Dorsolateral prefrontal cortex (tissue), 122 donors: ENCODE measurements at places on chromosomes 3 and 15.

- no peak for DNase-seq
Measured at GRCh38 chr15:85284497-85284896, 95.9 kb upstream of the AKAP13 start.

DNA sequence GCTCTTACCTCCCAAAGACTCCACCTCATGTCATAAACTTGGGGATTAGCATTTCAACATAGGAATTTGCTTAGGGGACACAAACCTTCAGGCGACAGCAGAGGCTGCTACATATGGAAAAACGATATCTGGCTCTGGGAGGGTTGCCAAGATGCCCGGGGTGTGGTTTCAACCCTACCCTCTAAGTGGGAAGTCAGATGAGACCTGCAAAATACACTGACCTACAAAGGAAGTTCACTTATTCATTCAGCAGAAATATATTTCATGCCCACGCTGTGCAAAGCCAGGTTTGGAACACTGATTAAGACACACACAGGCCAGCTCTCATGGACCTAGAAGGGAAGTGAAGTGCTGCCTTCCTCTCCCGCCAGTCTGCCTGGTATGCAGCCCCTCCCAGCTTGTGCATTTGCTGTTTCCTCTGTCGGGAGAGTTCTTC is 239.3 kb downstream of the FEZF2 start:
- no peak for DNase-seq

DNA sequence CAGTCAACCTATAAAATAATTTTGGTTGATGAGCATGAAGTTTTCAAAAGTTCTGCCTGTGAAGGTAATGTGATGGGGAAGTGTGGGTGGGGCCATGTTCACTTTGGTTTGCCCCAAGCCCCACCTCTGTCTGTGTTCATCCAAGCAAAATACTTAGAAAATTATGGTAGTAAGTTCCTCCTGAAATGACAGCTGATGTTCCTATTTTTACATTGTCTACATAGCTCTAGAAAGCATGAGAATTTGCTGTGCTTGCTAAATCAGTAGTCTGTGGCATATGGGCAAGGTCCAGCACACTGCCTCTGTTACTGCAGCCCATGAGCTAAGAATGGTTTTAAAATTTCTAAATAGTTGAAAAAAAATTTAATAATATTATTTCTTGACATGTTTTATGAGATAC is 21.9 kb upstream of the CP start:
- DNase-seq, result no peak

- no peak for DNase-seq
Measured at GRCh38 chr15:97791824-97792792, 168.4 kb upstream of the ARRDC4 start.

DNA sequence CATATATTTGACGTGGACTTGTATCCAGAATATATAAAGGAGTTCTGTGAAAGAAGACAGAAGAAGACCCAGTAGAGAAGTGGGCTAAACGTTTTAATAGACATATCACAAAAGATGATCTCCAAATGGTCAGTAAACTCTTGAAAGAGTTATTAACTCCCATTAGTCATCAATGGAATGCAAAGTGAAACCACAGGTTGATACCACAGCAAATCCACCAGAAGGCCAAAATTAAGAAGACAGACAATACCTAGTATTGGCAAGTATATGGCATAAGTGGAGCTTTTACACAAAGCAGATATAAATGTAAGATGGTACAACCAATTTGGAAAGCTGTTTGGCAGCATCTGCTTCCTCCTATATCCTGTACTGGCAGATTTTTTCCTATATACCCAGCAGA is 6.0 kb downstream of the SPATA16 start:
- no peak for DNase-seq

GRCh38 chr15:73560501-73561117 is 72.6 kb downstream of the NPTN start:
- DNase-seq, result no peak

DNA sequence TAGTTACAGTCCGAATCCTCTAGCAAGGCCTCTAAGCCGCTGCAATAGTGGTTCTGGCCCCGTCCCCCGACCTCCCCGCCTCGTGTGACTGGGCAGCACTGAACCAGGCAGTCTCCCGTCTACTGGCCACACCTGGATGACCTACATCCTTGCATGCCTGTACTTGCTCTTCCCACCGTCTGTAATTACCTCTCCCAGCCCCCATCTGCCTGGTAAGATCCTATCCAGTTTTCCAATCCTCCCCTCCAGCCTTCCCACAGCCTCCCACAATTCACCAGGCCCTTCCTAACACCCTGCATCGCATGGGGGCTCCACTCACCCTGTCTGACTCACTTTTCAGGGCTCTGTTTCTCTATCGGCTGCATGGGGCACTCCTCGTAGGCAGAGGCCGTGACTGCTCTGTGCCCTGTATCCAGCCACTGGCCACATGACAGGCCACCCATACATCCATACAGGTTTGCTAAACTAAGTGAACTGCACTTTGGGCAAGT is 32.8 kb downstream of the XXYLT1 start:
- no peak for DNase-seq

GRCh38 chr3:113717818-113718217 is 21.4 kb upstream of the USF3 start:
- DNase-seq, result no peak

GRCh38 chr3:145286937-145287336 is 874.0 kb downstream of the PLOD2 start:
- no peak for DNase-seq

GRCh38 chr15:32641517-32642059 is at the start of gene SCG5:
Gene SCG5, plus strand, starts transcription at chr15:32641710. Its CDS starts 1,883 bp downstream, at chr15:32643593.
- peak; percentile 82 for DNase-seq

GRCh38 chr3:19331931-19332330 is 183.6 kb downstream of the KCNH8 start:
- no peak for DNase-seq

GRCh38 chr3:195268576-195269309 is 2.2 kb downstream of the XXYLT1 start:
- DNase-seq, result no peak

- no peak for DNase-seq
Measured at GRCh38 chr3:115148142-115148790, 1.2 kb upstream of the ZBTB20 start.

GRCh38 chr3:53997476-53997875 is 105.8 kb upstream of the SELENOK start:
- no peak for DNase-seq

DNA sequence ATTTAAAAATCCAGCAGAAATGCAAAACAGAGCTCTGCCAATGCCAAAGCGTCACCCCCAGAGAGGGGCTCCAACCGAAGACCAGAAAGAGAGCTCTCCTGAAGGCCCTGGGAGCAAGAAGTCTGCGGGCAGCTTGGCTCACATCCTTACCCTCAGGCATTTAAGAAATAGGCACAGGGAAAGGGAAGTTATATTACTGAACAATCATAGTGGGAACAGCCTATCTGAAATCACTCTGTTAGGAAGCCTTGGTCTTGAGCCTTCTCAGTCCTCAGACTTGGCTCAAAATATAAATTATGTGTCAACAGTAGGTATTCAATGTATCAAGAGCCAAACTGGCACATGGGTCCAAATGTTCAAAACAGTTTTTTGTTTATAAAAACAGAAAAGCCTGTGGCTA is 10.3 kb upstream of the PPARG start:
- no peak for DNase-seq

GRCh38 chr3:111238885-111239284 is 167.3 kb downstream of the NECTIN3 start:
- DNase-seq, result no peak

GRCh38 chr3:178706411-178706810 is 170.2 kb downstream of the KCNMB2 start:
- no peak for DNase-seq

GRCh38 chr3:380801-381200 is 184.2 kb downstream of the CHL1 start:
- DNase-seq, result no peak

GRCh38 chr3:30632065-30632464 is 25.7 kb downstream of the TGFBR2 start:
- no peak for DNase-seq

DNA sequence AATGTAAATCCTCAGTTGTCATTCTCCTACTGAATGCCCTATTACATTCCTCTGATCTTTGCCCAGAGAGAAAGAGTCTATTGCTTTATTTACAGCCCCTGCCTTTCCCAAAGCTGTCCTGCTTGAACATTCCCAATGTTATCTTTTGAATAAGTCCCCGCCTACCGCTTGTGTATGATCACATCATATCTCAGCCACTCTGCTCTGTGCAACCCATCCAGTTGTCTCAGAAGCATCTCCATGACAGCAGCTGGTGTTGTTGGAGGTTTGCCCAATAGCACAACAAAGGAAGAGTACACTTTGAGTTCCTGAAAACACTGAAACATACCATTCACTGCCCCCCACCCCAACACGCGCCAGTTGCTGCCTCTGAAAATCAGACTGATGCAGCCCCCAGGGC is 22.0 kb upstream of the FAM3D start:
- no peak for DNase-seq

DNA sequence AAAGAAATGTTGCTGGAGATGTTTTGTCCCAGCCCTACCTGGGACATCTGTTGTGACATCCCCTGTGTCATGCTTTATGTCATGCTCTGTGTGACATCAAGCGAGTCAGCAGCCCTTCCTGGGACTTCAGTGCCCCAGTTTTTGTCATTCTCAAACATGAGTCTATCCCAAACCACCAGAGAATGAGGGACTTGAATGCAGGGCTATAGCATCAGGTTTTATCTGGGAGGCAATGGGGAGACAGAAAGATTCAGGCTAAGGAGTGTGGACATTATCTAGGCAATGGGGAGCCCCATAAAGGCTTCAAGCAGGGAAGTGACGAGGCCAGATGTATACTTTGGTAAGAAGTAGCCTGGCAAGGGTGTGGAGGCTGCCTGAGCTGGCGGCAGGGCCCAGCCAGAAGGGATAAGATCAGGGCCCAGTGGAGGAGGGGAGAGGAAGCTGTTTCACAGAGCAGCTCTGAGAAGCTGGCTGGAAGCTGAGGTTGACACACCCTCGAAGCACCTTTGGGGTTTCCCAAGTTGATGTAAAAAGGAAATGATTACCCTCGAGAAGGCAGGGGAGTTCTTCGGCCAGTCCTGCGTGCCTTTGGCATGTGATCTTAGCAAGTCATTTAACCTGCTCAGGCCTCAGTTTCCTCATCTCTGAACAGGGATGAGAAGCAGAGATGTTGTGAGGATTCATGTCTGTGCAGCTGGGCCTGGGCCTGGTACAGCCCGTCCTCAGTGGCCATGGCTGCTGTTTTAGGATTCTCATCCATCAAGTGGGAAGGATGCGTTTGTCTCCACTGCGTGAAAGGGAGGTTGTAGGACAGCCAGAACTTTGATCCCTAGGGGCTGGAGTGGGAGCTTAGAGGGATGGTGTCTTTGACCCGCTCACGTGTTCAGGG is 34.3 kb downstream of the IRAK2 start:
- DNase-seq, result no peak

DNA sequence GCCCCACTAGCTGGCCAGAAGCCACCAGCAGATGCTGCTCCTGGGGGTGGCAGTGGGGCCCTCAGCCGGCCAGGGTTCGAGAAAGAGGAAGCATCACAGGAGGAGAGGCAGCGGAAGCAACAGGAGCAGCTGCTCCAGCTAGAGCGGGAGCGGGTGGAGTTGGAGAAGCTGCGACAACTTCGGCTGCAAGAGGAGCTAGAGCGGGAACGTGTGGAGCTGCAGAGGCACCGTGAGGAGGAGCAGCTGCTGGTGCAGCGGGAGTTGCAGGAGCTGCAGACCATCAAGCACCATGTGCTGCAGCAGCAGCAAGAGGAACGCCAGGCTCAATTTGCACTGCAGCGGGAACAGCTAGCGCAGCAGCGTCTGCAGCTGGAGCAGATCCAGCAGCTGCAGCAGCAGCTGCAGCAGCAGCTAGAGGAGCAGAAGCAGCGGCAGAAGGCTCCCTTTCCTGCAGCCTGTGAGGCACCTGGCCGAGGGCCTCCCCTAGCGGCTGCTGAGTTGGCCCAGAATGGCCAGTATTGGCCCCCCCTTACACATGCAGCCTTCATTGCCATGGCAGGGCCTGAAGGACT is 17.5 kb upstream of the APEH start:
- DNase-seq, result no peak

GRCh38 chr3:36991923-36992805 is 767 bp downstream of the EPM2AIP1 start:
- no peak for DNase-seq

DNA sequence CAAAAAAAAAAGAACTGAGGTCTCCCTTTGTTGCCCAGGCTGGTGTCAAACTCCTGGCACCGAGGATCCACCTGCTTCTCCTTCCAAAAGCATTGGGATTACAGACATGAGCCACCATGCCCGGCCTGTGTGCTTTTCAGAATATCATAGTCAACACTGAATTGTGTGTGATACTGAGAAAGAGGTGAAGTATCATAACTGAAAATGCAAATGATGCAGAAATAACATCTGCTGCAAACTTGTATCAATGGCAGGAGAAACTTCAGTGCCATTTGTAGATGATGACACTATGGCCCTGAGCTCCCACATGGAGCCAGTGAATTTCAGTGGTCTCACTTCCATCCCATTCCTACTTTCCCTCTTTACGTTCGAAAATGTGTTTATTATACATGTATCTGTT is 21.9 kb downstream of the IL12A start:
- DNase-seq, result no peak

- no peak for DNase-seq
Measured at GRCh38 chr15:43229977-43230376, 9.2 kb upstream of the EPB42 start.

GRCh38 chr3:123370819-123371218 is 78.1 kb downstream of the ADCY5 start:
- DNase-seq, result no peak

DNA sequence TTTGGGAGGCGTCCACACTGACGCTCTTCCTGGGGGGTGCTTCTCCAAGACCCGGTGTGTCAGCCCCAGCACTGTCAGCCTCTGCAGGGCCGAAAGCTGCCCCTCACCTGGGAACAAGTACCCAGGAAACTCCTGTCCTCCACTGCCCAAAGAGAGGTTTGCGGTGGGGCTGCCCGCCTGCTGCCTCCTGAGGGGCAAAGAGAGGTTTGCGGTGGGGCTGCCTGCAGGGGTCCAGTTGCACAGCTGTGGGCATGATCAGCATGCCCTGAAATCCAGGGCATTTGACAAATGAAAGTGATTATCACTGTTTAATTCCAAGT is 15.1 kb upstream of the SNRPA1 start:
- no peak for DNase-seq

- no peak for DNase-seq
Measured at GRCh38 chr3:93994056-93994455, 14.1 kb downstream of the ARL13B start.

DNA sequence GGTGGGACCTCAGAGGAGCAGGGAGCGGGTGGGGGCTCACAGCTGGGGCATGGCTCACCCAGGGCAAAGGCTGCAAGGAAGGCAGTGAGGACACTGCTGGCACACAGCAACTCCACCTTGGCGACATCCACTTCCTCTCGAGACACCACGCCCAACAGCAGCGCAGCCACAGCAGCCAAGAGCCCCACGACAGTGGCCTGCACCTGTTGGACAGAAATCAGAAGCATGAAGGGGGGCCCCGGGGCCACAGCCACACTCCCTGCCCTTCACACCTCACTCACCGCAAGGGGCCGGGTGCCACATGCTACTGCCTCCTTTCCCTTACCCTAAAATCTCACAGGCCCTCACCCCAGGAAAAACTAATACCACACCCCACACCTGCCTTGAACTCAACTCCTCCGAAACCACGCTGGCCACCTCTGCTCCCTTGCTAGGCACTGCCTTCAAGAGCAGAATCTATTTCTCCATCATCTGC is 57.3 kb downstream of the ROPN1B start:
- no peak for DNase-seq
